ENCODE measurements at places on chromosomes 7 and 10.

DNA sequence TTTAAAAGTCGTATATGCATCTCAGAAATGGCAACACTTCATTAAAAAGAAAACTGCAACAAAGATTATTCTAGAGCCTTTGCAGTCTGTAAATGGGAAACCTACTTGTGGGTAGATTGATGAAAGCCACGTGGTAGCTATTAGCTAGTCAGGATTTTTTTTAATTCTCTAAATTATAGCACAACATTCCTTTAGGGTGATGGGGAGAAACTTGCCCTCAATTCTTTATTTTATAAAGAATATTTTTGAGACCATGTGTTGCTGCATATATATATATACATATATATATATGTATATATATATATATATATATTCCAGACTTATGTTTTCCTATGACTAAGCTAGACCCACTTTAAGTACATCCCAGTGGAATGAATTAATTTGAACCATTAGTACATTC lies 118.0 kb downstream of the PPP1R3A start:
- DNase-seq = no peak

- DNase-seq = no peak
These were observed 26.1 kb downstream of the CREB3L2 start for GRCh38 chr7:137975768-137976167.

DNA sequence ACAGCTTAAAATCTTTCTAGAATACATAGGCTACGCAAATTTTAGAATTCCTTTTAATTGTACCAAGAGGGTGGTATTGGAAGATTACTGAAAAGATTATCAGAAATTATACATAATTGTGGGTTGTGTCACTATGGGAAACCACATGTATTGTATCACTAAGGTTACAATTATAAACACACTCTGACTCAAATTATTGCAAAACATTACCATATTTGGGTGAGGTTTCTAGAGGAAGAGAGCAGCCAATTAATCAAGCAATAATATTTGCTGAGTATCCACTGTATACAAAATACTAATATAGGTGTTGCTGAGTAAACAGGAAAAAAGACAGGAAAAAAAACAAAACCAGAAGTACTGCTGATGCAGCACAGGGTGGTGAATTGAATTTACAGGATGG lies 3.1 kb upstream of the CAPZA2 start:
- DNase-seq = no peak

DNA sequence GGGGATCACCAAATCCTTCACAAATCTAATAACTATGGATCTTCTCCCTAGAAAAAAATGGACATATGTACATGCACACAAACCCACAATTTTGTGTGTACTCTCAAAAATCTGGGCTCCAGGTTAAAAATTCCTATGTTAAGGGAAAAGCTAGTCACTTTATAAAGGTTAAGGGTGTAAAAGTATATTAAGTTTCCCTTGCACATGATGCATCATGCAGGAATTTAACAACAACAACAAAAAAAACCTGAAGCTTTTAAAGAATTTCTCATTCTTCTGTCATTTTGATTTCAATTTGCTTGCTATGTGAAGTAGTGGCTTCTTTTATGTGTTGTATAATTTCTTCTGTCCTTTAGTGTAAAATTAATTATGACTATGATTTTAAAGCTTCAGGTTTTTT lies 123.7 kb downstream of the CNOT4 start:
- no peak for DNase-seq

DNA sequence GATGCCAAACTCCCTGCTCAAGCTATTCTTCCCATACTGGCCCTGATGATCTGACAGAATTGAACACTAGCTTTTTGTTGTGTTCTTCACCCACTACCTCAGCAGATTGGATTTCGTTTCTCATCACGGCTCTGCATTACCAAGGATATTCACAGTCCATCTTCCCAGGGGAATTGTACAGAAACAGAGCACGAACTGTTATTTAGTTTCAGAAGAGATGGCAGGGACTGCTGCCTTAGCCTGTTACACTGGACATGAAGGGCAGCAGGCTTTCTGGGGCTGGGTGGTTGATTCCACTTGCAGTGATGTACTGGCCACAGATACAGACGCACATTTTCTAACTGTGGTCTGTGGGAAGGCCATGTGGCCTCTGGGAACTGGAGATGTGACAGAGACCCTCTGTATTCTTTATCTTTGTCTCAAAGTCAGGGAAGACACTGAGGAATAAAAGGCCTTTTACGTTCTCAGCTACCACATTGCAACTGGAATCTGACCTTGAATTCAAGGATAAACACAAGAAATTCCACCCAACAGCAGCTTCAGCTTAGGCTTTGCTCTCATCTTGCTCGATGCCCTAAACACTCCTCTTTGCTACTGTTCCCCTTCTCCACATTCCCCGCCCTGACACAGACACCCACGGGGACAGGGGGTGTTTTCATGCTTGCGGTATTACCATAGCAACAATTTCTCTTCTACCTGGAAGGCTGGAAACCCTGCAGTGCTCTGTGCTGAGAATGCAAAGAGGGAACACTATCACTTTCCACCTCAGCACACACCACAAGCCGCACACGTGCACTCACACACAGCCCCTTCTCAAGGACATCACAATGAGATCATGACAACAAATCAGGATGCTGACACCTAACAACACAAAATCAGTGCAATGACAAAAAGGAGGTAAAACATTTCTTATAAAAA lies 81.7 kb downstream of the RNF216 start:
- DNase-seq = no peak

DNA sequence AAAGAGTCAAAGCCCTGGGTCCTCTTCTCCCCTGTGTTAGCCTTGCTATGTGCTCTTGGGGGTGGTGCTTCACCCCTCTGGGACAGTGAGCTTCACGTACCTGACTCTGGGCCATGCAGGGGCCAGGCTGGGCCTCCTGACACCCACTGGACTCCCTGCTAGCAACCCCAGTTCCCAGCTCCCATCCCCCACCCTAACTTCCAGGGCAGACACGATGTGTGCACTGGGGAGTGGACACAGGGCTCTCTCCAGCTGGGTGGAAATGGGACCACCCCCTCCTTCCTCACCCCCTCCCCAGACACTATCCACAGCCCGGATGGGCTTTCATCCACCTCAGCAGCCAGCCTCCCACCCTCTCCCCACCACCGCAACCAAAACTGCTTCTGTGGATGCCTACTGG lies 113.0 kb upstream of the ZNF479 start:
- no peak for DNase-seq

DNA sequence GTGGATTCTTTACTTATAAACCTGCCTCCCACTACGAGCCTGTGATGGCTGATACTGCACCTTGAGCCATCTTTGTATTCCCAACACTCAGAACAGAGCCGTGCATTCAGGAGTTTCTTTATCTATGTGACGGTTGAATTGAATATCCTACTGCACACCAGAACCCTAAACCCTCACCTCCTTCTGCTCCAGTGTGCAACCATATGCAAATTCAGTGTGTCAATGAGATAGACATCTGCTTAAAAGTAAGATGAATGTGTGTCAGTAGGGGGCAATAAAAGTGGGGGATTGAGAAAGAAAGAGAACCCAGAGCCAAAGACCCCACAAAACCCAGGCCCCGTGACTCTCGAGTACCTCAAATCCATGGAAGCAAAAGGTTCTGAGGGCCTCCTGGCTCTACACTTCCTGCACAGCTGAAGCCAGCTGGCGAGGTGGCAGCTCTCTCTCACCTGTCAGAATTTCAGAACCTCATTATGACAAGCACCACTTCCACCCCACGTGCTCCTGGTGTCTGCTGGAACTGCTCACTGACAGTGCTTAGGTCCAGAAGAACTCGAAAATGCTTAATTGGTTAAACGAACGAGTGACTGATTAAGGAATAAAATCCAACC lies 143.3 kb upstream of the GPR26 start:
- no peak for DNase-seq

DNA sequence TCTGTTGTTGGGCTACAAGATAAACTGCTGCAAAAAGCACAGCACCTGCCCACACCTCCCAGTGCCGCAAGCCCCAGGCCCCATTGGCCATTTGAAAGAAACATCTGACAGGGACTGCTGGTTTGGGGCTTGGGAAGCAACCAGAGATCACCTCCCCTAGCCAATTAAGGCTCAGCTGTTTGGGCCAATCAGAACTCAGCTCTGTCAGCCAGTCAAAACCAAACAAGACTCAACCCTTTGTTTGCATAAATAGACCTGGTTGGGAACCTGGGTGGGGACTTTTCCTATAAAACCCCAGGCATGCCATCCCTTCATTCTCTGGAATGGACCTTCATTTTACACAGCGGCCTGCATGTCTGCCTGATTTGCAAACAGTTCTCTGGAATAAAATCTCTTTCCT lies 17.2 kb upstream of the NME8 start:
- no peak for DNase-seq

- no peak for DNase-seq
These were observed 33.4 kb downstream of the TAS2R41 start for GRCh38 chr7:143510854-143511592.

GRCh38 chr10:104441329-104442000 lies 87.8 kb downstream of the CFAP58 start:
- no peak for DNase-seq

DNA sequence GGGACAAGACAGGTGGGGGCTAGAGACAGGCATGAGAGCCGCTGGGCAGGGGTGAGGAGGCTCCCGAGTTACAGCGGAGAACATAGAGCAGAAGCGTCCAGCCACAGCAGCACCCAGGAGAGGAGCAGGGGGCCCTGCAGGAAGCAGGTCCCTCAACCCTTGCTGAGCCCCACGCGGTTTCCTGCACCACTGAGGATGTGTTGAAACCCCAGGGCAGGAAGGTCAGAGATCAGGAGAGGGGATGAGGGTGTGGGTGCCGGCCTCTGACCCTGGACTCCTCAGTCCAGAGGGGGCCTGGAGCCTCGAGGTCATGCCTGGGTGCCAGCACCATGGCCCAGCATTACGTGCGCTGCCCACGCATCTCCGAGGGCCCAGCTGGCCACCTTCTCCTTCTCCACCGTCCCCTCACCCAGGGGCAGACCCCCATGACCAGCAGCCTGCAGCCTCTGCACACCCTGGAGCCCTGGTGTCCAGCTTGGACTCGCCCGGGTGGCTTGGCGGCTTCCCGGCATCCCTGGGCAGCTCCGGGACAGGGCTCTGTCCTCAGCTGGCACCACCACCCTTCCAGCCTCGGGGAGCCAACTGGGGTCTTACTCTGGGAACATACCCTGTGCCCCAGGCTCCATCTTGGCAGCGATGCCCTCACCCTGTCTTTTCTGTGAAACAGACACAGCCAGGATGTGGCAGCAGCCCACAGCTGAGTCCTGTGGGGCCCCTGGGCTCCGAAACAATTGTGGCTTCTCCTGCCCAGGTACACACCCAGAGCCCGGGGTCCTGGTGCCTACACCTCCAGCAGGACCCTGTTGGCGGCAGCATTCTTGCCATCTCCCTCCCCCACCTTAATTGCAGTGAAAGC lies 52.0 kb downstream of the STK32C start:
- DNase-seq = no peak

- DNase-seq = no peak
These were observed 82.4 kb upstream of the SDK1 start for GRCh38 chr7:3218411-3219225.

GRCh38 chr10:76774987-76775603 lies 862.5 kb downstream of the KCNMA1 start:
- DNase-seq = no peak

- DNase-seq = no peak
These were observed 88.0 kb downstream of the MDFIC start for GRCh38 chr7:115009736-115010440.

GRCh38 chr7:30852308-30852684 lies 59.4 kb upstream of the AQP1 start:
- DNase-seq = no peak

GRCh38 chr7:122383934-122384333 lies 79.4 kb upstream of the FEZF1 start:
- DNase-seq = no peak

DNA sequence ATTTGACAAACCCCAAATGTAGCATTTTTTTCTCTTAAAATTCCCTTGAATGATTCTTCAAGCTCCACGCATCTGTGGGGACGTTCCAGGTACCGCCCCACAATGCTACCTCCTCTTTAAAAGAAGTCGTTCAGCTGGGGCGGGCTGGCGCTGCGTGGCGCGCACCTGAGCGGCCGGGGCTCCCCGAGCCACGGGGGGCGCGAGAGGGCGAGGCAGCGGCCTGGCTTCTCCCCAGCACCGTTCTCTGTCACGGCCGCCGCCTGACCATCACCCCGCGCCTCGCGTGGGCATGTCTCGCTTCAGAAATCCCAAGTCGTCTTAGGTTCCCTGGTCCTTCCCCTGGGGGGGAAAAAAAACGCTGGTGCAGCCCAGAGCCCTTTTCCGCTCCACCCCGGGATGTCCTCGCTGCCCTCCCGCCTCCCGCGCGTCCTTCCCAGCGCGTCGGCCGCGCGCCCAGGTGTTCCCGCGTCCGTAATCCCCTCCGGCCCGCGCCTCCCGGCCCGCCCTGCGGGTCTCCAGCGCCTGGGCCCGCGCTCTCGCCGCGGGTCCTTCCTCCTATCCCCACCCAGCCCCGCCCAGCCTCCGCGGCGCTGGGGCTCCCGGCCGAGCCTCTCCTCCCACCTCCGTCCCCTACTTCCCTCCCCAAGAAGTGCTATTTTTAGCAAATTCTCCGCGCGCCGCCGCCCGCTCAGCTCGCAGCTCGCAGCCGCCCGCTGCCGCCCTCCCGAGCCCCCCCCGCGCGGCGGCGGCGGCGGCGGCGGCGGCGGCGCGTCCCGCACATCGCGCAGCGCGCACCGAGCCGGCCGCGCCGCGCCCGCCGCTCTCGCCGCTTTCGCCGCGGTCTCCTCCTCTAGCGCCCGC lies 58.7 kb upstream of the PRPS1L1 start:
- no peak for DNase-seq

DNA sequence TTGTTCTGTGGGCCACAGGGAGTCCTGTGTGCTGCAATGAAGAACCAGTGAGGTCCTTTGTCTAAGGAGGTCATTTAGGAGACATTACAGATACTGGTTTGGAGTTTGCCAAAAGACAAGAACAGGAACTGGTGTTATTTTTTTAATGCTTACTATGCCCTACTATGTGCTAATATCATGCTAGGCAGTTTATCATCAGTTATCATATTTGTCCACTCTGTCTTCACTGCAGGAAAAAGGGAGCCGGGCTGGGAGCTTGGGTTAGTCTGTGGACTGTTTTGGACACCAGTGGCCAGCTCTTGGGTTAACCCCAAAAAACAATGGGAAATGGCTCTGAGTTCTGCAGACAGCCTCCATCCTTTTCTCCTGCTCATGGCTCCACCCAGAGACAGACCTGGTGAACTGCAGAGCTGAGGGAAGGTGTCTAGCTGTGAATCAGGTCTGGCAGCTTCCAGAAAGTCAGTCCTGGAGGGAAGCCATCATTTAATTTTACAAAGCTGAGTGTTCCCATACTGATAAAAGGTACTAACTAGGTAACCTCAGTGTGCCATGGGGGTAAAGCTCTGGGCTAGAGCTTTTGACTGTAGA lies 101.2 kb upstream of the ZNF746 start:
- DNase-seq = no peak
